Stimulated activated CD8-positive, alpha-beta memory T cell treated with anti-CD3 and anti-CD28 coated beads, Interleukin-4, amount 100 ng/mL, for 1 hour (primary cell): ENCODE measurements at places on chromosomes 4 and X.

DNA sequence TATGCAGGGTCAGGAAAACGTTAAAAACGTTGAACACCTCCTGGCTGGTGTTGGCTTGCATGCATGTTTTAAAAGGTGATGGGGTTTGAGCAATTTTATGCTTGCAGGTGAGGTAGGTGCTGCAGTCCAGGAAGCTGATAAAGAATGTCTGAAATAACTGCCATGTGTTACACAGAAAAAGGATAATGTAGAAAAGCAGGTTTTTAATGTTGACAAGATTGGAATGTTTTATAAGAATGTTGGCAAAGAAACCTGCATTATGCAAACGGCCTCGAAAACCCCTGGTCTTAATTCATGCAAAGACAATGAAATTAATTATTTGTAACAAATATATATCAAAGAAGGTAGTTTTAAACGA, 723.7 kb upstream of the AGA start:
- no peak for DNase-seq

DNA sequence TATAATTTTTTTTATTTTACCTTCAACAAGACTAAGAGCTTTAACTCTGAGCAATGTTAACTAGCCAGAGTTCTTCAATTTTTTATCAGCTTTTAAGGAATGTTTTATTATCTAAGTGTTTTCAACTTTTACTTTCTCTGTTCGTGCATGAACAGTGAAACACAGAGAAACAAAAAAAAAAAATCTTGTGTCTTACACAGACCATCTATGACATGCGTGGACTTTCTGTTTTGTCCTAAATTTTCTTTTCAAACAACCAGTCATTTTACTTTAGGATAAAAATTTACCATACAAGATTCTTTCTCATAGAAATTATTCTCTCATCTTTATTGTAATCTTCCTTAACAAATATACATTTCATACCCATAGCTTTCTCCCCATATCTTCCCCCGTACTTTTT, 731.9 kb upstream of the PCDH10 start:
- DNase-seq, result no peak

DNA sequence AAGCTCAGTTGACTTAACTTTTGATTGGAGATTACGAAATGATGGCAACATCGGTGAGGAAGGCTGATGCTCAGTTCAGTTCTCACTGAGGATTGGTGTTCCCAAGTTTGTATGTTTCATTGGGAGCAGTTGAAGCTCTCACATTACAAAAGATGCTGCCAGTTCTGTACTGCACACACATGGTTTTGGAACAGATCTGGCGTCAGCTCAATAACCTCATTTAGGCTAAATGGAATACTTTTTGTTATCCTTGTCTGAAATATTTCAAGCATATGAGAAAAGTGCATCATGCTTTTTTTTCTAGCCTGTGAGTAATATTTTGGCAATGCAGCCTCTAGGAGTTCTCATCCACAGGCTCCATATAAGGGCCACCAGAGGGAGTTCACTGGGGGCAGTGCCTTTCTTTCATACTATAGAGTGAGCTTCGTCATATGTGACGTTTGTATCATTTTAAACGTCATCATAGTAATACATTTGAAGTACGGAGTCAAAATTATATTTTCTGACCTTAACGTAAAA, 4.1 kb downstream of the ENPEP start:
- DNase-seq, result no peak

DNA sequence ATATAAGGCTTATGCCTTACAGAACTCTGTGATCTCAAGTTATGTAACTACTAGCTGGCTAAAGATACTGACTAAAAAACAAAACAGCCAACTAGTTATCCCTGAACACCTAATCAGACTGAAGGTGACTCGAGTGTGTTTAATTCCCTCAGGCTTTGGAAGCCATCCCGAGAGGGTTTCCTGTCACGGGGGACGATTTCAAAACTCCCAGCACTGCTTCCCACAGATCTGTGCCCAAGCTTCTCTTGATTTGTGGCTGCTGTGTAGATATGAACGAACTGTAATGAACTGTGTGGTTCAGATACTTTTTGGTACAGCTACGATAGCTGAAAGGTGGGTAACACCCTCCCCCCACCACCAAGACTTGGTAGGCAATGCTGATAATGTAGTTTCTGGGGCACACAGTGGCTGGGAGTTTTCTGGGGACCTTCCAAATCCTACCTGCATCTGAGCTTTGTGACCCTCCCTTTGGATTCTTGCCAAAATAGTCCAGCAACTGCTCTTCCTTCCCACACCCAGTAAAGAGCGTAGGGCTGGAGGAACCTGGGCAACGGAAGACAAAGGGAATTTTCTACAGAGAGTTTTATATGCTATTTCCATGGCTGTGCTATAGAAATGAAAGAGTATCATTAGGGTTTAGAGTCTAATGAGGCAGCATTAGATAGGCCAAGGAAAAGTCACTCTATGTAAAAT, 148.8 kb downstream of the MGST2 start:
- DNase-seq, result no peak

GRCh38 chrX:12874581-12874980, 7.7 kb downstream of the TLR7 start:
- no peak for DNase-seq

GRCh38 chr4:128249787-128250668, 37.6 kb downstream of the PGRMC2 start:
- no peak for DNase-seq

DNA sequence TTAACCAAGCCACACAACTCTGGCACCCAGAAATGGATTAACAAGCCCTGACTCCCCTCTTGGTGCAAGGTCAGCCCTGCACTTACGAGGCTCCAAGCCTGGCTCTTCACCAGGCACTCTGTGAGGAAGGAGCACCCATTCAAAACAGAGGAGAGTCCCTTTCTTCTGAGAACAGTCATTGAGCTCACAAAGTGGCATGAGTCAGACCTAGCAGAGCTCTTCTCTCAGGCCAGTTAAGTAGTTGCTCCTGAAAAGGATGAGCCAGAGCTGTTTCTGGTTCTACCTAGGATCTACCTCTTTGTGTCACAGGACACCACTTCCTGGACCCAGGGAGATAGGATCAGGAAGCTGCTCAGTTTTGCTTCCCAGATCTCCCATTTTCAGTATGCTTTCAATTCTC, 48.2 kb downstream of the EVC2 start:
- DNase-seq, result no peak

DNA sequence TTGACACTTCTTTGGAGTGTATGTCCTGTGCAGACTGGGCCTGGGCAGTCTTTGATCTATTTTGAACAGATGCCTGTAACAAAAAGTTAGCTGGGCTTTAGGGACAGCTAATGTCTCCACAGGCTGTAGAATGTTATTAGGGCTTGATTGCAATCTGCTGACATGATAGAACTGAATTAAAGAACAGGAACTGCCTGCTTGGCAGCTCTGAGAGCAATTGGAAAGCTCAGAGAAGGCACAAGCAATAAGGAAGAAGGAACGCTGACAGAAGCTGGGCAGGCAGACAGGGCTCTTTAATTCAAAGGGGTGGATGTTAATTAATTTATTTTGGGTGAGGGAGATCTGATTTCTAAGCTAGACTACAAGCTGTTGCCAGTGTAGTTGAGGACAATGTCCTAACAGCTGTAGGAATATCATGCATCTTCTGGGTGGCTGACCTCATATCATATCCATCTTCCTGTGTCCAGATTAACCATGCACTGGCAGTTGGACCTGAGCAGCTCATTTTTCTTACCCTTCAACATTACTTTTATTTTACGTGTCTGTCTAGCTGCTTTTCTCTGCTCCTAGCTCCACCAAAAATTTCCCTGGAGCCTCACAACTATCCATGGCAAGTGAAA, 20.7 kb upstream of the GRXCR1 start:
- no peak for DNase-seq

GRCh38 chrX:650324-650723, 19.7 kb downstream of the SHOX start:
- no peak for DNase-seq

- DNase-seq, result no peak
These were observed 271.9 kb downstream of the PABPC4L start for GRCh38 chr4:133929531-133930239.
